Thoracic aorta (tissue), 2 donors: ENCODE measurements at places on chromosomes 7 and 10. TPM values are rescaled to one million over a fixed set of nuclear protein-coding genes. Genes with fewer than 3 reads are reported as not detected.

GRCh38 chr10:67722113-67722512 is 26.1 kb upstream of the CTNNA3 start:
- no peak overlapping the region for H3K4me3 ChIP-seq
- no peaks in the 10 kb centered on the region for H3K27me3 ChIP-seq
- no peak for DNase-seq
- H3K36me3 ChIP-seq, result no peaks in the 10 kb centered on the region

- H3K27me3 ChIP-seq, result no peaks in the 10 kb centered on the region
- H3K4me3 ChIP-seq, result no peak overlapping the region
- H3K36me3 ChIP-seq, result no peaks in the 10 kb centered on the region
- DNase-seq, result no peak
- H3K27ac ChIP-seq, result no peak overlapping the region
Measured at GRCh38 chr7:106870983-106871410, 5.9 kb downstream of the PIK3CG start.

- H3K27me3 ChIP-seq, result no peaks in the 10 kb centered on the region
- peaks cover 38% of the 10 kb centered on the region for H3K4me1 ChIP-seq
- H3K36me3 ChIP-seq, result no peaks in the 10 kb centered on the region
- no peak for DNase-seq
- H3K27ac ChIP-seq, result no peak overlapping the region
Measured at GRCh38 chr10:3464760-3465405, 292.3 kb upstream of the PITRM1 start.

KCNIP2 gene
- 1.1 TPM for total RNA-seq

DNA sequence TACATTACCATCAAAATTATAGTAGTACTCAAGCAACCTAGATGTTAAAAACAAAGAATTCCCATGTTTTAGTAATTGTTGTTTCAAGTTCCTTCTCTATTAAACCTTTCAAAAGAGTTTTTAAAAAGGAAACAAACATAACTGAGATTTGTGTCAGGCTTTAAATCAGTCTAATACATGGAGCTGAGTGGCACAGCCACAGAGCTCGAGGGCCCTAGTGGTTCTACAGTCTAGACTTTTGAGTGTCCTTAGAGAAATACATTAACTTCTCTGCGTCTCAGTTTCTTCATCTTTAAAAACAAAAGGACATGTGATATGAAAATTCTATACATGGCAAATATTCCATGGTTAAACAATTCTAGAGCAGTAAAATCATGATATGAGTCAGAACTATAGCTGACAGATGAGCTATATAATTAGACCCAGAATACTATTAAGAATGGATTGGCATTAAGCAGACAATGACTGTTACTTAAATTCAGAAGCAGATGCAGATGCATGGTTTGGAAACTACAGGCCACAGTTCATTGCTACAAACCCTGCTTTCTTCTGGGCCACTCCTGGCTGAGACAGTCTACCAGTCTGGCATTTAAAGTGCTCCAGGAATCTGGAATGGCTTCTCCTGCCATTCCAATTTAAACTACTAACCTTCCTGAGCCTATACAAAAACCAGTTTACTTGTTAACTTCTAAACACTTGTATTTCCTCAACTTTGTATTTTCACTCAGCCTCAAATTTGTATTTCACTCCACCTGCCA is 77.4 kb downstream of the EPC1 start:
- H3K27me3 ChIP-seq, result no peaks in the 10 kb centered on the region
- peaks cover 25% of the 10 kb centered on the region for H3K36me3 ChIP-seq
- H3K27ac ChIP-seq, result no peak overlapping the region
- H3K4me1 ChIP-seq, result no peaks in the 10 kb centered on the region
- no peak overlapping the region for H3K4me3 ChIP-seq
- DNase-seq, result no peak

DNA sequence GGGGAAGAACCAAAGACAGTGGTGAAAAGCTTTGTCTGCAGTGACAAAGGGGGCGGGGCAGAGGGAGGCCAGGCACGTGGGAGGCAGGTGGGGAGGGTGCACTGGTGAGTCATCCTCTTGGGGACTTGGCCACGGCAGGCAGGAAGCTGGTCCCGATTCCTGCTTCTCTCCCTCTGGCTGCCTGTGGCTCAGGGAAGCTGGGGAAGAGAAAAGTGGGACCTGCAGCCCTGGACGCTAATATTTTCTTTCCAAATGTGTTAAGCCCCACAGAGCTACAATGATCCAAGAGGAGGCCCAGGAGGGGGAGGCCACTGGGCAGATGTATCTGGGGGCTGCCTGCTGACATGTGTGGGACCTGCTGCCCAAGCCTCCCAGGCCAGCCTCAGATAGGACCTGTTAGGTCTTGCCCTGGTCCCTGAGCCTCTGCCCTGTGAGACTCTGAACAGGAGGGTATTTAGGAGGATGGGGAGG is 231.8 kb downstream of the KCNMA1 start:
- H3K36me3 ChIP-seq, result no peaks in the 10 kb centered on the region
- H3K4me3 ChIP-seq, result no peak overlapping the region
- no peaks in the 10 kb centered on the region for H3K27me3 ChIP-seq

DNA sequence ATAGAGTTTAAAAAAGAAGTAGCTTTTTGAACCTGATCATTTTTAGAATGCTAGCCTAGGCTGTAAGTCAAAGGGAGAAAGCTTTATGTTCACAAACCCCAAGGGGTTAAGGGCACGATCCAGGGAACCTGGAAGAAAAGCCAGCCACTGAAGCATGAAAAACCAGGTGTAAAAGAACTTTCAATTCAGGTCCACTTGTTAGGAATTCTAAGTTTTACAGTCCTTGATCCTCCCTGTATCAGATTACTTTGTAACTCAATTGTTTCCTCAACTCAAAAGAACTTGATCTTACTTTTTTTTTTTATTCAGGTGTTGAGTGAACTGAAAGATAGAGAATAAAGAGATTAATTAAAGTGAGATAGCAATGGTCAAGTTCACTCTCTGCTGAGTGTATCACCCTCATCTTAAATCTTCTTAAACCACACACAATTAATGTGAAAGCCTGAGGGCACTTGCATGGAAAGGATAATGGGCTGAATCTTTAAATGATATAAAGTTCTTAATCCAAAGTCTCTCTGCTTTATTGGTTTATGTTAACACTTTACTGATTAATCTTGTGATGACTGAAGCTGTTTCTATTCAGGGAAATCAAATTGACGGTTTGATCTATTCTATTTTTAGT is 672.2 kb upstream of the LRRN3 start:
- DNase-seq, result no peak
- H3K4me3 ChIP-seq, result no peak overlapping the region
- no peaks in the 10 kb centered on the region for H3K27me3 ChIP-seq
- H3K36me3 ChIP-seq, result no peaks in the 10 kb centered on the region
- H3K27ac ChIP-seq, result no peak overlapping the region
- H3K4me1 ChIP-seq, result no peaks in the 10 kb centered on the region

DNA sequence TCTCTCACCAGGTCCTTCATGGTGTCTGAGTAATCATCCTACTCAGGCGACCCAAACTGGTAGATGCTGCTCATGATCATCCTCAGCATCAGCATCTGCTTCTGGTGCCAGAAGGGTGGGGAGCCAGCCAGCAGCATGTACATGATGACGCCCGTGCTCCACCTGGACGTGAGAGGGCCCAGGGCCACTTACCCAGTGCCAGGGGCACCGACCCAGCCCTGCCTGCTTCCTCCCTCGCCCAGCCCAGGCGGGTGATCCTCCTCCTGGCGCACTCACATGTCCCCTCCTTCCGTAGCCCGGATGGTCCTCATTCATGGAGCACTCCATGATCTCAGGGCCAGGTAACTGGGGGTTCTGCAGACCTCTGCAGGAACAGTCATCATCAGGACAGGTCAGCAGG is 764.8 kb upstream of the ZNF722 start:
- no peaks in the 10 kb centered on the region for H3K27me3 ChIP-seq
- H3K36me3 ChIP-seq, result no peaks in the 10 kb centered on the region
- H3K4me3 ChIP-seq, result no peak overlapping the region
- no peak for DNase-seq
- H3K4me1 ChIP-seq, result no peaks in the 10 kb centered on the region
- no peak overlapping the region for H3K27ac ChIP-seq

DNA sequence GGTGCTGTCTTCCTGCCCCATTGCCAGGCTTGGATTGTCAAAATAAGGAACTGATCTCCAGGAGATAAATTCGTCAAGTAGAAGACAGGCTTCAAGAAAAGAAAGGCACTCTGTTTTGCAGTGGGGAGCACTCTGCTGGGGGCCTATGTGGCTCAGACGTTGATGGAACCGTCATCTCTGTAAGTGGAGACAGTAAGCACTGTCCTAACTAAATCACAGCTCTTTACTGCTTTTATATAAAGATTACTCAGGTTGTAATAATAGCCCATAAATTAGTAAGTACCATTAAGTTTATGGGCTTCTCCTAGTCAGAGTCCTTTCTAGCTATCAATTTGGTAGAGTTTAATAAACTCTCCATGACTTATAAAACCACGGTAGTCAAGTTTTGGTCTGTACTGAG is 249.9 kb downstream of the FRMD4A start:
- H3K4me3 ChIP-seq, result no peak overlapping the region
- H3K27ac ChIP-seq, result no peak overlapping the region
- H3K27me3 ChIP-seq, result no peaks in the 10 kb centered on the region
- H3K4me1 ChIP-seq, result no peaks in the 10 kb centered on the region

GRCh38 chr10:89337484-89337883 is 9.7 kb downstream of the IFIT3 start:
- H3K36me3 ChIP-seq, result peaks cover 6% of the 10 kb centered on the region
- H3K27me3 ChIP-seq, result no peaks in the 10 kb centered on the region
- H3K27ac ChIP-seq, result no peak overlapping the region
- no peak for DNase-seq
- no peak overlapping the region for H3K4me3 ChIP-seq

- peaks cover 27% of the 10 kb centered on the region for H3K36me3 ChIP-seq
- H3K27ac ChIP-seq, result peak overlapping the region; percentile 82
- no peak overlapping the region for H3K4me3 ChIP-seq
- DNase-seq, result no peak
Measured at GRCh38 chr10:44972874-44973306, 5.7 kb downstream of the DEPP1 start.

DNA sequence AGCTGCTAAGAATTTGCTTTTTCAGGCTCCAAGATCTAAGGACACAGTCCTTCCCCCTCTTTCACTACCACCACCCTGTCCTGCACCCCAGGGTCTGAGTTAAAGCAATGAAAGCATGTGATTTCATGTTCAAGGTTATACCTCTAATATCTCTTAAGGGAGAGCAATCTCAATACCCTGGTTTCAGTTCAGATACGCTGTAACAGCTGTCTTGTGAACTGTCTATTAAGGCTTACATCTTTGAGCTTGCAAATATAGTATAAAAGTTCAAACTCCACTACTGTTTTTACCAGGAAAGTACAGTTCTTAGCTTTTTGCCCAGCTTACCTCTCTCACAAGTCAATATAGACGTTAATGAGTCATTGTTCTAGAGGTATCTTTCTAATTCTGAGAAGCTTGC is 2.6 kb downstream of the CPVL start:
- no peak overlapping the region for H3K27ac ChIP-seq
- no peaks in the 10 kb centered on the region for H3K36me3 ChIP-seq
- no peaks in the 10 kb centered on the region for H3K27me3 ChIP-seq
- H3K4me1 ChIP-seq, result no peaks in the 10 kb centered on the region
- no peak for DNase-seq

- no peaks in the 10 kb centered on the region for H3K36me3 ChIP-seq
- no peak overlapping the region for H3K4me3 ChIP-seq
- H3K4me1 ChIP-seq, result peaks cover 10% of the 10 kb centered on the region
- no peak for DNase-seq
- H3K27ac ChIP-seq, result no peak overlapping the region
Measured at GRCh38 chr10:58350619-58351323, 16.0 kb downstream of the UBE2D1 start.

DNA sequence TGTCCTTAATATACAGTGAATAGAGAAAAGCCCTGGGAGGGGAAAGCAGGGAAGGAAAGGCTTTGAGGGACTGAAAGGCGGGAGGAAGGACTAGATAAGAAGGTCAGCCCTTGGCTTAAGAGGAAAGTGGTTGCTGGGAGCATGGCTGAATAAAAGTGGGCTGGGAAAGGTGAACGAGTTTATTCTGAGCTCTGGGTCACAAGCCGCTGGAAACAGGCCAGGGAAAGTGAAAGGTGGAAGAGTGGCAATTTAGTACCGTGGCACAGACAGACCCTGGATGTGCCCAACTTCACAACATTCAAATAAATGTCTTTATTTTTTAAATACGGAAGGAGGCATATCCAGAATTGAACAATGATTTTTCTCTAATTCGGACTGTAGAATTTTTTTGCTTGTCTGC is 39.7 kb downstream of the TAC1 start:
- DNase-seq, result no peak
- H3K4me3 ChIP-seq, result no peak overlapping the region
- no peaks in the 10 kb centered on the region for H3K36me3 ChIP-seq
- no peaks in the 10 kb centered on the region for H3K4me1 ChIP-seq

GRCh38 chr10:92222603-92223262 is 68.1 kb downstream of the CPEB3 start:
- no peak for DNase-seq
- no peaks in the 10 kb centered on the region for H3K4me1 ChIP-seq
- no peaks in the 10 kb centered on the region for H3K36me3 ChIP-seq

GRCh38 chr7:134778941-134779740 is at the start of gene CALD1:
Gene CALD1 (plus strand): TSS chr7:134779634. CDS start chr7:134867734, 88,100 bp downstream.
- no peaks in the 10 kb centered on the region for H3K36me3 ChIP-seq
- DNase-seq, result peak; percentile 71

DNA sequence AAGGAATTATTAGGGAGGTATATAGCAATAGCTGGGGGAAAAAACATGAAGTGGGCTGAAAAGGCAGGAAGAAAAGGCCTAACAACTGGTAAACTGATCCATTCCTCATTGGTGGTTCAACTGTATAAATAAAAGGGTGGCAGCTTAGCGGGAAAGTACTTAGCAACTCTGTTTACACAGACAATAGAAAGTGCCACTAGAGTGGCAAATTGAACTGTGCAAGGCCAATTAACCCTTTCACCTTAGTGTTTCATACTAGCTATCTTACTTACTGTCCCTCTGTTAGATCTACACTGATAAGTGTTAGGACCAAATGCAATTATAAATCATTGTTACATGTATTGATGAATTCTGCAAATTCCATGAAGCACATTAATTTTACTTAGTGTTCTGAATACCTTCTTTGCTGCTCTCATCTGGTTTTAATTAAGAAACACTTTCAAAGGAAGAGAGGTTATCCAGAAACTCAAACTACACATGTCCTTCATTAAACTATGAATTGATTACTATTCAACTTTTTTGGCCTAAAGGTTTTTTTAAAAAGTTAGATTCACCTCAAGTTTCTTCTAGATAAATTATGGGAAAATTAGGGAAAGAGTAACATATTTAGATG is 28.0 kb downstream of the DNAJC1 start:
- DNase-seq, result no peak
- no peak overlapping the region for H3K4me3 ChIP-seq
- no peaks in the 10 kb centered on the region for H3K36me3 ChIP-seq

HTR5A gene
- not detected for total RNA-seq

DNA sequence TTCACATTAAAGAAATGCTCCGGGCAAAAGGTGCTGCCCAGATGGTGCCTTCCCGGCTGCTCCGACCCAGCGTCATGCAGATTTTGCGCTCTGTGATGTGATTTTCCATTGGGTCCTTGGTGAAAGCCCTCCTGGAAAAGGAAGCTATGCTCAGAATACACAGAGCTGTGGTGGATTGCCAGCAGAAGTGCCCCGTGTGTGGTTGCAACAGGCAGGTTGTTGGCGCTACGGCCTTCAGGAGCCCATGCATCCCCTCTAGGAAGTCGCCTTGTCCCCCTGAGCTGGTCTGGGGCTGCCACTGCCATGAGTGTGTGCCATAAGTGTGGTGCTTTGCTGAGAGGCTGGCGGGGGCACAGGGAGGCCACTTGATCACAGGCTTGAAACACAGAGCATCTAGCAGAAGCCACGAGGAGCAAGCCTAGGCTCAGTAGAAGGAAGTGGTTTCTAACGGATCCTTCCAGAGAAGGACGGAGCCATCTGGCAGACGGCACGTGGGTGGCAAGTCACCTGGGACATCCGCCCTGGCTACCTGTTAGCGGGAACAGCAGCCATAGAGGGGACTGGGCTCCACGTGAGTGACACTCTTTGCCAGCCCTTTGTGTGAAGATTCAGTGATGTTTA is 210.9 kb downstream of the CUX1 start:
- H3K27ac ChIP-seq, result no peak overlapping the region
- no peak for DNase-seq
- H3K4me3 ChIP-seq, result no peak overlapping the region
- H3K36me3 ChIP-seq, result no peaks in the 10 kb centered on the region
- no peaks in the 10 kb centered on the region for H3K4me1 ChIP-seq
